ENCODE measurements at places on chromosomes 5 and 9.

GRCh38 chr9:92734931-92735635 is 29.6 kb downstream of the BICD2 start:
- DNase-seq, result no peak

- DNase-seq, result peak; percentile 80
Observed at GRCh38 chr5:172276214-172276613, 7.3 kb downstream of the UBTD2 start.

DNA sequence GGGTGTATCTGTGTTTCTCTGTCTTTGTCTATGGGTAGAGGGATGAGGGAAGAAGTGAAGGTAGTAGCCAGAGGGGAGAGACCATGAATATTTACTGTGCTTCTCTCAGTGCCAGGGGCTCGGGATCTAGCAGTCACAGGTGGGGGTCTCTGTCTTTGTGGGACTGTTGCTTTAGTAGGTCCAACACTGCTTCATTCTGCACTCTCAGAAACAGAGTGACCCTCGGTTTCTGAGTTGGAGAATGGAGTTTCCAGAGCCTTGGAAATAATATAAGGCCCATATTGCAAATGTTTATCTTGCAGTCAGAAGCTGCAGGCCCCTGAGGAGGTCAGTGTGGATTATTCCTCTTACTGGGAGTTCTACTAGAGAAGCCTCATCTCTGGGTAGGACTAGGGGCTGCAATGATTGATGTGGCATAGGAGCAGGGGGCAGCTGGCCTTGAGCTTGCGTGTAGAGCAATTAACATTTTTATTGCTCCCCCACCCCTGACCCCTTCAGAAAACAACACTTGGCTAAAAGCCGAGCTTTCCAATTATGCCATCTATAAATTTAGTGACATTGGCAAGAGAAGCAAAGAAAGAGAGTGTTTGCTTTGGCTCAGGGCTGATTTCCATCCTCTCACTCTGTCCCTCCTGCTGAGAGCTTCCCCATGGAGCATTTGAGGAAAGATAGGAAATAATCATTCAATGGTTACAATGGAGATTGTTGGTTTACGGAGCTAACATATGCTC is 55.0 kb upstream of the TRPC7 start:
- no peak for DNase-seq

- DNase-seq, result no peak
Observed at GRCh38 chr9:21383627-21384026, 1.6 kb downstream of the IFNA2 start.

- DNase-seq, result no peak
Observed at GRCh38 chr9:114524247-114524681, 19.0 kb upstream of the WHRN start.

GRCh38 chr9:134871697-134872340 is 8.8 kb upstream of the FCN2 start:
- no peak for DNase-seq

GRCh38 chr9:79559495-79560181 is 12.1 kb upstream of the TLE4 start:
- no peak for DNase-seq

DNA sequence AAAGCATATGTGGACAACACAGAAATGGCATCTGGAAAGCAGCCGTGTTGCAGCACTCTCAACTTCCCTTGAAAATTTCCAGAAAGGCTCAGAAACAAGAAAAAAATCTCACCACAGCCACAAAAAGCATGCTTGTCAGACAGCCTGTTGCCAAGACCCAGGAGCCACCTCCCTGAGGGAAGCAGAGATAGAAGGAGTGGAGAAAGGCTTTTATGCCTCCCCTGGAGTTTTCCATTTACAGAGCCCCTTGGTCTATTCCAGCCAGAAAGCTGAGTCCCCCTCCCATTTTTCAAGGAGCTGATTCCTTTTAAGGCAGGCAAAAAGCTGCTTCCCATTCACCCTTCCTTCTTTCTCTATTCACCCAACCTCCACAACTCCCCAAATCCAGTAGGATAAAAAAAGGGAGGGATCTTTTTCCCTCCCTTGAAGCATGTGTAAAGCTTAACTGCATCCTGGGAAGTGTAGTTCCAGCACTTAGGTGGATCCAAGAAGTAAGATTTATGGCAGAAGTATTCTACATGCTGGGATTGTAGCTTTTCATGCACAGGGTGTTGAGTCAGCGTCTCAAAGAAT is 37.1 kb upstream of the PALM2AKAP2 start:
- no peak for DNase-seq

- no peak for DNase-seq
Observed at GRCh38 chr9:127136081-127136879, 13.8 kb upstream of the ANGPTL2 start.

GRCh38 chr5:57225553-57225952 is 51.7 kb downstream of the GPBP1 start:
- no peak for DNase-seq

GRCh38 chr9:134328841-134329575 is 2.8 kb downstream of the RXRA start:
- DNase-seq, result no peak

DNA sequence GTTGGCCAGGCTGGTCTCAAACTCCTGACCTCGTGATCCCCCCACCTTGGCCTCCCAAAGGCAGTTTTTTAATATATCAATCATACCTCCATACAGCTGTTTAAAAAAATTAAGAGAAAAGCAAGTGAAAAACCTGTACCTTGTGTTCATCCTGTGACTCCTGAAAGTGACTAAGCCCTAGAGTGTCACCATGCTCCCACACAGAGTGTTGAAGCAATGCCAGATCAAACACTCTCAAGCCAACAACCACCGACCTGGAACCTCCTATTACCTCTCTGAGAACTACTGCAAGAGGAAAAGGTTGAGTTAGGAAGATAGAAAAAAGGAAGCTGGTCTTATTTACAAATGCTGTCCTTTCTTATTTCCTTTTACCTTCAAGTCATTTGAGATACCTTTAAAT is 123.5 kb downstream of the RASEF start:
- DNase-seq, result no peak

DNA sequence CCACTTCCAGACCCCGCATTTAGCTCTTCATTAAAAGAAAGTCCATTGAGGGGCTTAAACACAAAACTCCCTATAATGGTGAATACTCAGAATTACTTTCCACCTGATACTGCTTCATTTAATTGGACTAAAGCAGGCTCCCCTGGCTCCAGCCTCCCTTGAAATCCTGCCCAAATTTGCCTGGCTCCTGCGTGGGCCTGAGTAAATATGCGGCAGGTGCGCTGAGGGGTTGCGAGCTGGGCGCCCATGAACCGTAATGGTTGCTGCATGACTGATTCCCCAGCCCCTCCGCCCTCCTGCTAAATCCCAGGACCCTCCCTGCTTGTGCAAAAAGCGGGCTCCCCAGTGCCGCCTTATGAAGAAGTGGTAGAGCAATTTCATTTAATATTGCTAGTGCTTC is 639.7 kb downstream of the BNC2 start:
- DNase-seq, result no peak

DNA sequence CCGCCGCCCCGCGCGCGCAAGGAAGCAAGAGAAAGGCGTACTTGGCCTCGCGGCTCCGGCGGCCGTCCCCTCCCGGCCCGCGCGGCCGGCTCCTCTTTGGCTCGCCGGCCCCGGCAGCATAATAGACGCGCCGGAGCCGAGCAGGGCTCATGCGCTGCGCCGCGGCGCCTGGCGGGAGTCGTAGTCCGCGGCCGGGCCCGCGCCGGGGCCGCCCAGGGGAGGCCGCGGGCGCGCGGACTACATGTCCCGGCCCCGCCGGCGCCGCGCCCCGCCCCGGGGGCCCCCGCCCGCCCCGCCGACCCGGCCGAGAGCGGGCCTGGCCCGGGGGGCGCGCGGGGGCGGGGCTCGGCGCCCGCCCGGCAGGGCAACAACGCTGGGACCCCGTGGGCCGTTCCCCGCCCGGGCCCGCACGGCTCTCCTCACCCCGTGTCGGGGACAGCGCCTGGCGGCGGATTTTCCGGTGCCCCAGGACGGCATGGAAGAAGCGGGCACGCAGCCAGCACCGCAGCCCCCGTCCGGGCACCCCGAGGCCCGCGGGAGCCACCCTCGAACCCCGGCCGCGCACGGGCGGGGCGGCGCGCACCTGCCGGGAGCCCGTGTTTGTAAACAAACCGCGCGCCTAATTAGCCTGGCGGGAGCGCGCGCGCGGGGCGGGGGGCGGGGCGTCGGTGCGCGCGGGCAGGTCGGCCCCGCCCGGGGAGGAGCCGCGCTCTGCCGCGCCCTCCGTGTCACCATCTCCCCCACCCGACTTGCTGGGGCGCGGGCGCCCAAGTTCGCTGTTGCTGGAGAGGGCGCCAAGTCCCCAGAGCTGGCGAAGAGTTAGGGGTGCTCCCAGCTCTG is at the start of gene BRD3:
BRD3 (minus strand) TSS at position 123 of the 840 bp plus-strand sequence. CDS start 14,549 bp downstream, outside the sequence.
- peak; percentile 86 for DNase-seq

DNA sequence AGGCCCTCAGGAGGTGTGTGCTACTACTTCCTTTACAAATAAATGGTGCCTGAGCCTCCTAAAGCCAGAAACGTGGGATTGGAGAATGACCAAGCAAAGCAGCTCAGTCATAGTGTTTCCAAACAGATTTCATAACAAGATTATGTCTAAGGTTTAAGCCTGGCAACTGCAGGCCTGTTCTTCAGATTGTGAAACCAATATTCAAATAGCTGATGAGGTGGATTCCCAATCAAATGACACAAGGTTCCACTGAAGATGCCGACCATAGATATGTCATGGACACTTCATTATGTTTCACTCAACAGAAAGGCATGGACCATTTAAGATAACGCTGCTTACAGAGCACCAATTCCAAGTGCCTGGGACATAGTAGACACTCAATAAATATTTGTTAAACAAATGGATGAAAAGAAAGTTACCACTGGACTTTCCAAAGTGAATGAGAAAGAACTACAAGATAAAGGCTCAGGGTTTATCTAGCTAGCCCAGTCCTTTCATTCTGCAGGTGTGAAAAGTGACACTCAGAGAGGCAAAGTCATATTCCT is 189.5 kb downstream of the ACTL7B start:
- no peak for DNase-seq

DNA sequence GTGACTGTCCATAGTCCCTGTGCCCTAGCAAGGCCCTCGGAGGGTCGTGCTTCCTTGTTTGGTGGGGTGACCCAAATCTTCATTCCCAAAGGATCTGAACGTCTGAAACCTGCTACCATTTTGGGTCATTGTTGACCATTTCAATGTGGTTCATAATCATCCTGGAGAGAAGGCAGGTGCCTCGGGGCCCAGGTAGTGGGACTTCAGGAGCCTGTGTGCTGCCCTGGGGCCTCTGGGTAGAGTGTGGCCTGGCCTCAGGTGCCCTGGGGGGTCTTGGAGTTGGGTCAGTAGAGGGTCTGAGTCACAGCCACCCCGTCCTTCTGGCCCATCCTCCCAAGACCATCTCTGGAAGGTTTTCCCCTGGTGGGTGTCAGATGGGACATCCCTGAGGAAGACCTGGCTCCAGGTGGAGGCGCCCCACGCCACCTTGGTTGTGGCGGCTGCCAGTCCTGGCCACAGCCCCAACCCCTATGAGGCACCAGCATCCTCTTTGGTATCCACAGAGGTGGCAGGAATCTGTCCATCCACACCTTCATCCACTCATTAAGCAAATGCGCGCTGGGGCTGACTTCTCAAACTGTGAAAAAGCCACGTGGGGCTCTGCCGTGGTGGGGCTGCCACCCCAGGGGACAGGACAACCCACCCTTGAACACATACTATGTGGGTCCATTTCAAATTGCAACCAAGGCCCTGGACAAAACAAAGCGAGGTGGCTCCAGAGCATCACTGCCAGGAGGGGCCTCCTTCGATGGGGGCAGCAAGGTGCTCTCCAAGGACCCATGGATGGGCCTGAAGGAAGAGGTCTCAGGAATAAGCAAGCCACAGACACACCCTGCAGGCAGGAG is 41.6 kb upstream of the FCN1 start:
- DNase-seq, result no peak

GRCh38 chr9:38160613-38161215 is 91.7 kb upstream of the SHB start:
- DNase-seq, result peak; percentile 50

DNA sequence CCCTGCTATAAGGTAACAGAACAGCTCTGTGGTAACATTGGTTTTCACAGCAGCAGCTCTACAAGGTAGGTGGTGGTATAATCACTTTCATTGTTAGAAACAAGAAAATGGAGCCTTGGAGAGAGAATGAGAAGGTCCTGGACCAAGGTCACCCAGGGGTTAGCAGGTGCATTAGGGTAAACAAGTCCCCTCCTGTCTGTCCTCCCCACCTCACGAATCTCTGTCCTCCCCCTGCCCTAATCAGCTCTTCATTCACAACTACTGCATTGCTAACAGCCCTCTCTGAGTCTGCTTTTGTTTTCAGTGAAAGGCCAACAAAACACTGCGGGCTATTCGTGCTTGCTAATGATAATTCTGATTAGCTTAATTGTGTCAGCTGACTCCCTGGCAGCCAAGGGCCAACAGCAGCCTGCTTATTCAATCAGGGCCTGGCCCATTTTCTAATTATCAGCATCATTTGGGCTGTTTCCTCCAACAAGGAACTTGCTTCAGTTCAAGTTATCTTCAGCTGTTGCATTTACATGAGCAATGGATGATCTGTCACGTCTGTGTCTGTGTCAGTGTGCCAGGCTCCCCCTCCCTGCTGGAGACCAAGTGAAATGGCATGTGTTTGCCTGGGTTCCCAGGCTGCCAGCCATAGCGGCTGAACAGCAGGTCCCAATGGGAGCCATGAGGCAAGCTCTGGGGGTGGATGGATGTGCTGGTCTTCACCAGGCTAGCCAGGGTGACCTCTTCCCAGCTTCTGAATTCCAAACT is 56.7 kb upstream of the EQTN start:
- peak; percentile 20 for DNase-seq

DNA sequence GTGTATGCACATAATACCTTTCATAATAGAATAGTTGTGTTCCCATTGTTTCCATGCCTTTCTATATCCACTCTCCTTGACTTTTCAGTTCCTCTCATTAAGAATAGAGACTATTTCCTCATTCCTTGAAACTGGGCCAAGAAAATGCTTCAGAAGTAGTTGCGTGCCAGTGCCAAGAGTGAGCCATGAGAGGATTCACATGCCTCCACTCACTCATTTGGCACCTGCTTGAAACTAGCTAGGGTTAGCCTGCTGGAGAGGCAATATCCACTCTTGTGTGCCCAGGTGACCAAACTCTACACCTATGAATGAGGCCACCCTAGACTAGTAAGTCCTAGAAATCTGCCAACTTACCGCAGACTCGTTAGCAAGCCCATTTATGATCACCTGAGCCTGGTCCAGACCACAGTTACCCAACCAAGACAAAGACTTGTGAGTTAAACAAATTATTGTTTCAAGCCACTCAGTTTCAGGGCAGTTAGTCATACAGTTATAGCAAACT is 276.3 kb downstream of the EPB41L4A start:
- DNase-seq, result peak; percentile 37

GRCh38 chr5:17127743-17128231 is 89.6 kb upstream of the BASP1 start:
- peak; percentile 87 for DNase-seq

GRCh38 chr9:105154723-105155191 is 89.7 kb upstream of the SLC44A1 start:
- peak; percentile 37 for DNase-seq

GRCh38 chr5:665956-666711 is 27.0 kb downstream of the TPPP start:
- no peak for DNase-seq

GRCh38 chr5:132962429-132963021 is 909 bp downstream of the AFF4 start:
- peak; percentile 67 for DNase-seq

GRCh38 chr5:154302161-154302560 is 111.6 kb downstream of the GALNT10 start:
- DNase-seq, result no peak

- no peak for DNase-seq
Observed at GRCh38 chr5:86795659-86796058, 177.9 kb downstream of the COX7C start.

Data from LHCN-M2 (cell line).